Stimulated activated CD8-positive, alpha-beta memory T cell treated with anti-CD3 and anti-CD28 coated beads, Interleukin-15, amount 100 ng/mL, for 4 hours (primary cell): ENCODE measurements at places on chromosomes 12 and 14.

DNA sequence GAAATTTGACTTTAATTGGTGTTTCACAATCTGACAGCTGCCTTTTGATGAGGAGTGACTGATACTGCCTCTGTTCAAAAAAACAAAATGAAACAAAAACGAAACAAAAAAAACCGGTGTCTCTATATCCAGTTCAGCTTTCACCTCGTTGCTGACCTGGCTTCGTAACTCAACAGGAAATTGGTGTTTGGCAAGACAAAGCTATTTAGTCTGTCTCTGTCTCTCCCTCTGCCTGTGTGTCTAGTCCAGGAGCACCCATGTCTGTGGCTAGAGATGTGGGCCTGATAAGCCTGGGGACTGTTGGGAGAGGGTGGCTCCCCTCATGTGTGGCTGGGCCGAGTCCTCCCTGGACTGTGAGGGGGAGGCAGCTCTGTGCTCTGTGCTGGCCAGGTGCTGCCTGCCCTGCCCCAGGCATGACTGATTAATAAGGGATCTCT, 11.3 kb downstream of the CACNA1C start:
- DNase-seq: no peak

DNA sequence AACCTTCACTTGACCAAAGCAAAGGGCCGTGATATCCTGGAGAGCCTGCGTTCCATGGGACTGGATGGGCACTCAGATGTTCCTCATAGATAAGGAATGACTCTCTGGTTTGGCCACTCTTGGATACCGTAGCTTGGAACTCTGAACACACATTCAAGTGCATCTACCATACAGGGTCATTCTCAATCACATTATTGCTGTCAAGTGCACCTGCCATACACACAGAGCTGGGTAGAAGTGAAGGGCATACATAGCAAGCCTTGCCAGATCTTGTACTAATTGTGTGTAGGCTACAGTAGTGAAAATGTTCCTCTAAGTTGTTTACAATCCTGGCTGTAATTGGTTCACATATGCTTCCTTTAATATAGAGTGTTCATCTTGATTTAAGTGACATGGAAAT, 58.3 kb downstream of the PELI2 start:
- DNase-seq: no peak

GRCh38 chr12:87332987-87333726, 696.0 kb downstream of the C12orf50 start:
- no peak for DNase-seq

GRCh38 chr12:79650440-79650839, 40.3 kb downstream of the PAWR start:
- DNase-seq: no peak

DNA sequence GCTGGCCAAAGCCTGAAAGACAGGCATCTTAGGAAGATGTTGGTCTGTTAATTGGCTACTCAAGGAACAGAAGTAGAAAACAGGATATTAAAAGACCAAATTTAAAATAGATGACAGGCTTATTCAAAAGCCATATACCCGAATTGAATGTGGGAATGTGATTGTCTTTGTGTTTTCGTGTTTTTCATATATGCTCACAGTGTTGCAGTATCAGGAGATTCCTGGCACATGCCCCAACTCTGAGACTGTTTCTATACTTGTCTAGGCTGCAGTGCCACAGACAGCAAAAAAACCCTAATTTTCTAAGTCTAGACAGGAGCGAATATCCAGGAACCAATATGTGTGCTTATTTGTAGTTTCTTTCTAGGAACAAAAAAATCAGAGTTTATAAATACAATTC, 57.4 kb upstream of the KRR1 start:
- DNase-seq: no peak

- no peak for DNase-seq
These were observed 26.4 kb upstream of the SOS2 start for GRCh38 chr14:50257732-50258131.

DNA sequence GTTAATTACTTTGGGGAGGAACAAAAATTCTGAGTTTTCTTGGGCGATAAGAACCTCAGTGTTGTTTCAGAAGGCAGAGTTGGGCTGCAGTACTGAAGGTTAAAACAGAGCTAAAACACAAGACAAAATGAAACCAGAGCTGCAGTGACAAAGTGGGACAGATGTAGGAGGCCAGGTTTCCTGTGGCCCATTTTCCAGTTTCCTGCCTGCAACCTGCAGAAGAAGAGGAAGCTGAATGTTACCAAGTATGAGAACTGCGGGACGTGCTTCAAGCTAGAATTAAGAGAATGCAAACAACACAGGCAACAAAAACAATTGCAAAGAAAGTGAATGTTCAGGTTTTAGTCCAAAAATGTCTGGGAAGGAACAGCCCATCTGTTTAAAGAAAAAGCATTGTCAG, 17.8 kb downstream of the ELK3 start:
- no peak for DNase-seq

DNA sequence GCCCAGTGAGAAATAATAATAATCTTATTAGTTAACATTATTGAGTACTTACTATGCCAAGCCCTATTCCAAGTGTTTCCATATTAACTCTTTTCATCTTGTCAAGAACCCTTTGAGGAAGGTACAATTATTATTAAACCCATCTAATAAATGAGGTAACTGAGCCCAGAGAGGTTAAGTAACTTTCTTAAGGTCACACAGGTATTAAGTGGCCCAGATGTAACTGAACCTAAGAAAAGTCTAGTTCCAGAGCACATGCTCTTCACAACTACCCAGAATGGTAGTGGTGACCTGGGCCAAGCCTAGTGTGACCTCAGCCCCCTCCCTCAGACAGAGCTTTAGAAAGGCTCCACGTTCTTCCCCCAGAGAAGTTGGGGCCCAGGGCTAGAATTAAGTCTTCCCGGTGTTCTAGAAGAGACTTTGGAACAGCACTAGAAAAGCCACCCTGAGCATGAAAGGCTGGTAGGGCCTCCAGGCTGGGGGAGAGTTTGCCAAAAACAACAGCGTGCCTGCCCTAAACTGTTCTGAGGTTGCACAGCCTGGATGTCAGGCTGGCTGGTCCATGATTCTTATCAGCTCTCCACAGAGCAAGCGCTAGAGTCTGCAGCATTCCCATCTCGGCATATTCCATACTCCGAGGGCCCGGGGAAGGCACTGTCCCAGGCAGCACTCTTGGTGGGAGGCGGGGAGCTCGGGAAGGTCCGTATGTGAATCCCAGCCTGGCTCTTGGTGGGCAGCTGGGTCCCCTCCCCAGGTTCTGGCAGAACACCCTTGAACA, 41.3 kb upstream of the CTDSP2 start:
- no peak for DNase-seq

DNA sequence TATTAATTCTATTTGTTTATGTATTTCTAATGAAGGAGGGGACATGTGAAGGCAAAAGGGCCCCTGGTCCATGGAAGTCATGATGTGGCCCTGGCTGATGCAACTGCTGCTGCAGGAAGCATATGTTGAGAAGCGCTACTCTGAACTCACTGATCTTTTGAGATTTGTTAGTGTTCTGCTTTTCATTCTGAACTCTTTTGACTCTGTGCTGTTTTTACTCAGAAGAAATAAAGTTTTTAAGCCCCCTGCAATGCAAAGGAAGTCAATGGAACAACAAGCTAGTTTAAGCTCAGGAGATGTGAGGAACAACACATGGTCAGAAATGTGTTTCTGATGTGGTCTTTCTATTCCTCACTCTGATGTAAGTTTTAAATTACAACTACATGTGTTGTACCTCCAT, 88.9 kb upstream of the BTG1 start:
- no peak for DNase-seq

DNA sequence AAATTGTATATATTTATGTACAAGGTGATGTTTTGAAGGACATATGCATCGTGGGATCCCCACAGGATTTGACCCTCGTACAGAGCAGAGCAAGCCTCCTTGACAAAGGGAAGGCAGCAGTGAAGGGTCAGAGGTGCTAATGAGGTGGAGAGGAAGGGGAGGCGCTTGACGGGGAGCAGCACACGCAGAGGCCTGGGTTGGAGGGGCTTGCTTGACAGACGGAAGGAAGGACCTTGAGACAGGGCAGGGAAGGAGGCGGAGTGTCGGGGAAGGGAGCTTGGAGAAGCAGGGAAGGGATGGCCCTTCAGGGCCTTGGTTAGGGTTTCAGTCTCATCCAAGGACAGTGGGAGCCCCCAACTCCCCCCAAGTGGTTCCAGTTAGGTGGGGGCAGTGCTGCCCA, 52.6 kb downstream of the ZNF664 start:
- no peak for DNase-seq

DNA sequence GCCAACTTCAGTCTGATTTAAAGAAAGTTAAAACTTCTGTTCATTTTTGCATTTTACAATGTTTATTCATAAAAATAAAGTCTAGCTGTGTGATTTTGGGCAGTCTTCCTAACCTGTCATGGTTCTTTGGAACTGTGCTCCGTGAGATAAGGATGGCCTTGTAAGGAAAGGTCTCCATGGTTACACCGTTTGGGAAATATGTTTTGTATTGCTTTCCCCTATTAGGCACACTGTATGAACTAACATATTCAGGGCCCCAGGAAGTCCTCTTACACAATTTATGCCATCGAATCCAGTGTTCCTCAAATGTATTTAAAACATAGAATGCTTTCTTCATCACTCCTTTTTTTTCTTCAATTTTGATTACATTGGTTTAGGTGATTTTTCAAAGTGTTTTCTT, 54.5 kb downstream of the APAF1 start:
- DNase-seq: no peak

DNA sequence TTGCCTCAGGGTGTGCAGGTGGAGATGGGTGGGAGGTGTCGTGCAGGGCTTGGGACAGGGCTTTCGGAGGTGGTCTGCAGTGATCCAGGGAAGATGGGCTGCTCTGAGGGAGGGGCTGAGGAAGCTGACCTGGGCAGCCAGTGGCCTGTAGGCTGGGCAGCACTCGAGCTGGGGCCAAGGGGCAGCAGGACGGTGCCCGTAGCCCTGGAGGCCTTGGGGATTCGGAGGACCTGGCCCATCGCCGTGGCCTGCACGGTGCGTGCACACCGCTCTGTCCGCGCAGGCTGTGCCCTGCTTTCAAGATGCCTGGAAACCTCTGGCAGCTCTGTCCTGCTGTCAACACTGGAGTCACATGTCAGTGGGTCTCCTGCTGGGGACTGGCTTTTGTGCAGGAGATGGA, 9.1 kb downstream of the PACS2 start:
- DNase-seq: no peak

DNA sequence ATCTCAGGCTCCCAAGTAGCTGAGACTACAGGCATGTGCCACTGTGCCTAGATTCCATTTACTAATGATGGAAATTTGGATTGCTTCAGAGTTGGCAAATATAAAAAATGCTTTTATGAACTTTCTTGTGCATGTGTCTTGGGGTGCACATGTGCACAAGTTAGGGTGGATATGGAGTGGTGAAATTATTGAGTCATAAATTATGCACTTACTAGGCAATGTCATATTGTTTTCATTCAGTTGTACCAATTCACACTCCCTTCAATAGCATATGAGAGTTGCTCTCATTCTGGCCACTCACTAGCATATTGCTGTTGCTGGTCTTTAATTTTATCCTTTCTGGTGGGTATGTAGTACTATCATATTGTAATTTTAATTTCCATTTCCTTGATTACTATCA, 45.7 kb upstream of the KRAS start:
- no peak for DNase-seq

GRCh38 chr12:127632461-127632860, 634.5 kb upstream of the TMEM132C start:
- DNase-seq: no peak

DNA sequence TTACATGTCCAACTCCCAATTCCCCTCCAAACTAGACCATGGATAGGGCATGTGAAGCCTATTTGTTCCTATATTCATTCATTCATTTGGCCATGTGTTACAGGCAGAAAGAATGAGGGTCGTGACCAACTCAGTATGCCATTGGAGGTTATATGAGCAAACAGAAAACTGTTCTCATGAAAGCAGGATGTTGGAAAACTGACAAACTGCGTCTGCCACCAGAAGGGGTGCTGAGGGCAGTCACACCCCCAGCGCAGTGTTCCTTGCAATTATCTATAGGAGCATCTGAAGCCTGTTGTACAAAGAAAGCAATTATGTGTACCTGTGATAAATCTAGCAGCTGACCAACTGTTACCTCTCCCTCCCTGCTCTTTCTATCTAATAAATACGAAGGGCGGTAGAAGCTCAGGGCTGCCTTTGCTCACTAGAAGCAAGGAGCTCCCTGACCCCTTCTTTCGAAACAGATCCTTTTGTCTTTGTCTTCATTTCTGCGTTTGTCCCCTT, 21.1 kb downstream of the ENTPD5 start:
- DNase-seq: no peak

DNA sequence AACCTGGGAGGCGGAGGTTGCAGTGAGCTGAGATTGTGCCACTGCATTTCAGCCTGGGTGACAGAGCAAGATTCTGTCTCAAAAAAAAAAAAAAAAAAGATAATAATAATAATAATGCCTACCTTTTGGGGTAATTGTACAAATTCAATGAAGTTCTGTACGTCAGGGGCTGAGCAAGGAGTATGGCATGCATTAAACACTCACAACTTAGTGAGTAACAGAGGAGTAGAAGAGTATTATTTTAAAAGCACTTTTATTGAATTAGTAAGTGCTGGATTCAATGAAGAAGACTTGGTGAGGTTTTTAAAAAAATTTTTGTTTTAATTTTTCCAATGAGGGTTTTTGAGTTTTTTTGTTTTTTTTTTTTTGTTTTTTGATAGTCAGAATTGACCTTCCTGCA, 783.6 kb upstream of the TBX3 start:
- DNase-seq: no peak

GRCh38 chr12:20101046-20101445, 267.3 kb upstream of the PDE3A start:
- DNase-seq: no peak

DNA sequence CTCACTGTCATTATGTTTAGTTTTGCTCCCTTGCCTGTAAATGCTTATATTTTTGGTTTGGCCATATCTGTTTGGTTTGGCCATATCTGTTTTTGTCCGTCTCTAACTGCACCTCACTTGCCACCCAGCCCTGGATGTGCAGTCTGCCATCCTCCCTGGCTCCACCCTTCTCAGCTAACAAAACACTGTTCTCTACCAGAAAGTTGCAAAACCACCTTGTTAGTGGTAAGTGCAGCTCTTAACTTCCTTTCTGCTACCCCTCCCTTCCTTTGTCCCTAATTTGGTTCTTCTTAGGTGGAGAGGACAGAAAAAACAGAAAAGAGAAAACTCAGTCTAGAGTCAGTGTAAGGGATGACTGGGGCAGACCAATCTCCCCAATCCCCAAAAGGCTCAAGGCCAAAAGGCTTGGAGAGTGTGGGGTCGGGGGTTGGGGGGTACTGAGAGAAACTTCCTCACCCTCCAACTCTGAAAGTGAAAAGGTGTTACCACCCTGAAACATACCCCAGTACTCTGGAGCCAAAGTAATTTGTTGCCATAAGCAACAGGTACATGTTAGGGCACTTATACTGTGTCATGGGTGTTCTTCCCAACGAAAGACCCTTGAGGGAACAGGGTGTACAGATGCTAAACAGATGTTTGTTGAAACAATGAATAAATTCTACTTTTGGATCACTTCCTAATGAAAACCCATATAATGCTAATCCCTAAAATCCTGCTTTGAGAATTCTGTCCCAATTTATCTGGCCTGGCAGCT, 5.0 kb downstream of the BIN2 start:
- DNase-seq: no peak

DNA sequence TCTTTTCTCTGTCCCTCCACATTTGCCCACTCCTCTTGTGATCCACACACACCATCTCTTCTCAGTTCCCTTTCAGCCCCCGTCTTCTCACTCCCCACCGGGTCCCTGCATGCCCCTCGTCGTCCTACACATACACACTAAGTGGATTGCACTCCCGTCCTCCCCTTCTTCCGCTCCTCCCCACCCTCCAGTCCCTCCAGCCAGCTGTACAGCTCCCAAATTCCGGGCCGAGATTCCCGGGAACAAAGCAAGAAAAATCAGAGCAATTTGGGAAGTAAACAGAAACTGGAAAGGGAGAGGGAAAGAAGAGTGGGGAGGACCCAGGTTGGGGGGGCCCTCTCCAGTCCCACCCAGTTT, 282 bp upstream of the IGFBP6 start:
- DNase-seq: no peak
